ENCODE measurements at places on chromosomes 3 and 15. TPM values are rescaled to one million over a fixed set of nuclear protein-coding genes. Genes with fewer than 3 reads are reported as not detected.

Gene CFAP20DC
- 2.3 TPM for total RNA-seq

Gene PYGO1
- total RNA-seq = 7.4 TPM

Gene CLEC3B
- not detected for total RNA-seq

Gene LRRC2
- not detected for total RNA-seq

Gene GOLGA8S
- 0.09 TPM for total RNA-seq

Gene CYP8B1
- total RNA-seq = not detected

Gene DPPA4
- total RNA-seq = not detected

Gene BFSP2
- not detected for total RNA-seq

Gene SLC28A1
- not detected for total RNA-seq

Gene PLAAT1
- not detected for total RNA-seq

Gene ROPN1
- not detected for total RNA-seq

Gene ZNF770
- total RNA-seq = 17.7 TPM

Gene DUSP7
- 15.4 TPM for total RNA-seq

Gene NR1D2
- total RNA-seq = 7.2 TPM

Gene PODXL2
- total RNA-seq = 10.3 TPM

Gene MAP1A
- 0.96 TPM for total RNA-seq

Gene PLA2G4D
- total RNA-seq = not detected

Gene CCR2
- total RNA-seq = not detected

Gene FHIT
- 0.40 TPM for total RNA-seq

Gene GOLGA8M
- 0.10 TPM for total RNA-seq

Gene DOCK3
- total RNA-seq = 0.38 TPM

Gene MYO5A
- 30.6 TPM for total RNA-seq

Gene TKT
- total RNA-seq = 1,888 TPM

Gene CADM2
- total RNA-seq = 0.21 TPM

Gene SMCO1
- not detected for total RNA-seq

All from A549 treated with RU486 at 1 μM for 4 hours (cell line).